ENCODE measurements at places on chromosomes 2 and 18.

DNA sequence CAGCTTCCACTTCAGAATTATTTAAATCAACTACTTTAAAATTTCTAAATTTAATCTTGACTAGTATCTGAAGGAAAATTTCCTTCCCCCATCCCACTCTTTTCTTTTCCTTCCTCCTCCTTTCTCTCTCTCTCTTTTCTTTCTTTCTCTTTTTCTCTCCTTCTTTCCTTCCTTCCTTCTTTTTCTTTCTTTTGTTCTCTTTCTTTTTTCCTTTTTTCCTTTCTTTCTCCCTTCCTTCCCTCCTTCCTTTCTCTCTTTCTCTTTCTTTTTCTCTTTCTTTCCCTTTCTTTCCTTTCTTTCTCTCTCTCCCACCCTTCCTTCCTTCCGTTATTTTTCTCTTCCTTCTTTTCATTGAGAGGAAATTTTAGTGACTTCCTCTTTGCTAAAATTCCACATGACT, 132.0 kb upstream of the CDH19 start:
- no peak for DNase-seq

DNA sequence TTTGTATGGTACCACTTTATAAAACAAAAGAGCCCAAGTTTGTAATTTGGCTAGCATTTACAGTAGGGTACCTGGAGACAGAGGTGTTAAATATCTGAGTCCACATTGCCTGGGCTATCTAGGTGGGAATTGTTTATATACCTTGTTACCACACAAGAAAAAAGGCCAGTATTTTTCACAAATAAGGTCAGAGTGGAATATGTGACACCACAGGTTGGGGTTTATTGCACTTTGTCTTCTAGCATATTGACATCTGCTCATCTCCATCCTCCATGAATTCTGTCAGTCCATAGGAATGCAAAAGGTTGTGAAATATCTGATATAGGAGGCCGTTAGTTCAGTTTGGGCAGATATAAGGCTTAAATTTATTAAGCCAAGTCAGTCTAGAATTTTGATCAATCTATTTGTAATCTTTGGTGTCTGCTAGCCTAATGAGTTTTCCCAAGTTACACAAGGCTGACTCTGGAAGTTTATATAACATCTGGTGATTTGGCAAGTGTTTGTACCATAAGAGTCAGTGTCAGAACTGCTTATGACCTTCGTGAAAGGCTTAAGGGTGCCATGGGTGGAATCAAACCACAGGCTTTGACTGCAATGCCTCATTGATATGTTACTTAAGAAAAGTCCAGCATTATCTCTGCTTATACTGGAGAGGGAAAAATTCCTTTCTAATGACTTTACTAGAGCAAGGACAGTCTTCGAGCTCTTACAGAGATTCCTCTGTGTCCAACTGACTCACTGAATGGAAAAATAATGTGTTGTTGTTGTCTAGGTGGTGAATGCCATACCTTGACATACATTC, 11.3 kb upstream of the DPP4 start:
- peak; percentile 46 for DNase-seq

DNA sequence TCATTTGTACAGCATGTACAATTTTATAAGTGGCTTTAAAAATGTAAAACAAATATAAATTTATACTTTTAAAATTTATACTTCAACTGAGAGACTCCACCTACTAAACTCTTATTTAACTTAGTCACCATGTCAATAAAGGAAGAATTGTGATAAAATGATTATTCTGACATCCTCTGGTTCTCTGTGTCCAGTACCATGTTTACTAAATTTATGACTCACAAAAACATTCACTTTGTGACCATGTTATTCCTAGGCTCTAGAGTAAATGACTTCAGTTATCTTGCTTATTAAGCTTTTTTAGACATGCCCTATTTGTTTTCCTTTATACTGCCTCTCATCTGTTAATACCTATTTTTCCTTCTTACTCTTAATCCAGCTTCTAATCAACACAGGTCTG, 959.6 kb upstream of the SLC39A10 start:
- DNase-seq, result no peak

DNA sequence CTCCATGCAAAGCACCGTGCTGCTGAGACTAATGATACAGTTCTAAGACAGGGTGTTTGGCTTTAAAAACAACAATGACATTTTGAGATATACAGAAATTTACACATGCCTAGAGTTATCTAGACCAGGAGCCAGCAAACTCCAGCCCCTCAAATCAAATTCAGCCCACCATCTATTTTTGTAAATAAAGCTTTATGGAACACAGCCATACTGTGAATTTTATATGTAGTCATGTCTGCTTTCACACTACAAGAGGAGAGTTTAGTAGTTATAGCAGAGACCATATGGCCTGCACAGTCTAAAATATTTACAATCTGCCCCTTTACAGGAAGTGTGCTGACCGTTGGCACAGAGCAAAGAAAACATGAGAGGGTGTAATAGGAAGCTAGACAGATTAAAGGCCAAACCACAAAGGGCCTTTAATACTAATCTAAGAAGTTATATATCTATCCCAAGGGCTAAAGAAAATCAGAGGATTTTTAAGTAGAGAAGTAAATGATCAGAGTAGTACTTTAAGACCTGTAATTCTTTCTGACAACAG, 39.4 kb downstream of the NBAS start:
- no peak for DNase-seq

- no peak for DNase-seq
Observed at GRCh38 chr2:140551287-140551686, 1579.5 kb downstream of the LRP1B start.

- DNase-seq, result no peak
Observed at GRCh38 chr18:73693091-73693490, 454.5 kb downstream of the FBXO15 start.

DNA sequence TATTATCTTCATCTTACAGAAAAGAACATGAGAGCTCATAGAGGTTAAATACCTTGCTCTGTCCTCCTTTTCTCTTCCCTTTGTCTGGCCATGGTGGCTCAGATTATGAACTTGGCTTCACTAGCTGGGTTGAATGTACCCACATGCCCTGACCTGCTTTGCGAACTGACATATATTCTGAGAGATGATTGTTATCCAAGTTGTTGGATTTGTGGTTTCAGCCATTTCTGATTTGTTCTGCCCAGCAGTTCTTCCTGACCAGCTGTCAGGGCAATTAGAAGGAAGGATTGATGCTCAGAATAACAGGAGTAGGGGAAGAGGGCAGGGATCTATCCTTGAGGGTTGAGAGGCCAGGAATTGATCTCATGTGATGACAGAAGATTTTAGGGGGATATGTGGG, 236.8 kb upstream of the FAM98A start:
- no peak for DNase-seq

GRCh38 chr2:111634050-111634794, 249.8 kb downstream of the ANAPC1 start:
- no peak for DNase-seq

DNA sequence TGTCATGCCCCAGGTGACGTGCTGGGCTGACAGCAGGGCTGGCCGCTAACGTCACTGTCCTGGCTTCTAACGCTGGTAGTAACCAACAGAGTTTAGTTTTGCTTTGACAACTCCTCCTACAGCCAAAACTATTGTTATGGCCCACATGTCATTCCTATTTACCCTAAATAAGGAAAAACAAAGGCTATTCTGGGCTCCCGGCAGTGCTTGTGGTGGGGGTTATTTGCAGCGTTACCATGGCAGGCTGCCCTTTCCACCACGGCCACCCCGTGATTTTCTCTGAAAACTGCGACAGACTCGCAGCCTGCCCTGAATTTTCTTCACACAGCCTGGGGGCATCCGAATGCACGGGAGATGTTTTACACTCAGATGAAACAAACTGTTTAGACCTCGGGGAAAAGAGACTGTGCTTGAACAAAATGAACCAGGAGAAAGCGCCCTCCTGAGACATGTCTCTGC, 115.2 kb downstream of the FAM210A start:
- no peak for DNase-seq

DNA sequence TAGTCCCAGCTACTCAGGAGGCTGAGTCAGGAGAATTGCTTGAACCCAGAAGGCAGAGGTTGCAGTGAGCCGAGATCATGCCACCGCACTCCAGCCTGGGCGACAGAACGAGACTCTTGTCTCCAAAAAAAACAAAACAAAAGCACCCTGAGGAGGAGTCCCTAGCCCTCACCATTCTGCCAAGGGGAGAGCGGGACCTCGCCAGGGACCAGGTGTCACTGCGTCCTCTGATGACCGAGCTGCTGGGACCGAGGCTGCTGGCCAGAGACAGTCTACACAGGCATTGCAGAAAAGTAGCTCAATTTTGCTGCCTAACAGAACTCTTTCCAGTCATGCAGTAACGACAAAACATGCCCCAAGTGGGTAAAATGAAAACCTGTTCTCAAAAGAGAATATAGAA, 18.4 kb downstream of the NCK2 start:
- no peak for DNase-seq

DNA sequence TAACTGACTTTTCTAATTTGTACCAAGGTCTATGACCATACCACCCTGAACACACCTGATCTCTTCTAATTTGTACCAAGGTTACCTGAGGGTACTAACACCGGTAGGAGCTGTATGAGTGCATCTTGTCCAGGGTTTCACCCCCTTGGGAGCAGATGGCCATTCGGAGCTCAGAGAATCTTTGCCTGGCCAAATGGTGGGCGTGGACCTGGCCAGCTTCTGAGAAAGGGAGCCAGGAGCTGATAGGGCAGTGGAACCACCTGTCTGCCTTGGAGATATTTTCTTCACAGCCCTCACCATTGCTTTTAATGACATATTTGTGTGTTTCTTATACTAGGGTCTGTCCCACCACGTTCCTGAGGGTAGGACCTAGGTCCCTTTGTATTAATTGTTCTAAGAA, 188.9 kb downstream of the LDLRAD4 start:
- DNase-seq, result no peak

- no peak for DNase-seq
Observed at GRCh38 chr2:46344706-46345105, 47.5 kb downstream of the EPAS1 start.

- no peak for DNase-seq
Observed at GRCh38 chr2:108949316-108950239, 39.4 kb downstream of the EDAR start.

DNA sequence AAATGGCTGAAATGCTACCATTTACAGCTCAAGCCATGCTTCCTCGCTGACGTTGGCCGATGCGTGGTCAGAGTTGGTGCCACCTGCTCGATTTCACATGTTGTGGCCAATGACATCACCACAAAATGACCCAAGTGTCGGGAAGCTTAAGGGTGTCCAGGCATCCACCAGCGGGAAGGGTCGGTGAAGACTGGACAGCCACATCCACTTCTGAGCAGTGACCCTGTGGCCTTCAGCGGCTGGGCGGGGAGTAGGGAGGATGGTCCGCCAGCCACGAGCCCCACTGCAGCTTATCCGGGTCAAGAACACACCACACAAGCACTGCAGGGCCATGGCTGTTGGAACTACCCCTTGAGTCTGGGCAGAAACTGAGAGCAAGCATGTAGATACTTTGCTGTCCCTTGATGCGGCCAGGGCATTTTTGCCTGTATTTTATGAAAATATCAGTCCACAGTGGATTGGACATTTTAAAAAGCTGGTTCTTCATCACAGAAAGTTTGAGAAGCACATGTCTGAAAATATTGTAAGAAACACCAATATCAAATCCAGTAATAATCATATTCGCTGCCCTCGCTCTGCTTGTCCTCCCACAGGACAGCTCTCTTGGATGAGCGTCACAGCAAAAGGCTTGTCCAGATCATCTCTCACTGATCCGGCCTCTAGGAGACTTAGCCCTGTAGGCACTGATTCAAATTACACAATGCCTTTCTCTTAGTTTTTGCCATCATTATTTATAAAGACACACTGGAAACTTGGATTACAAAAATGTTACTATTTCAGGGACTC, 174.0 kb downstream of the TWIST2 start:
- no peak for DNase-seq

- DNase-seq, result peak; percentile 83
Observed at GRCh38 chr2:48738806-48739205, 16.7 kb downstream of the LHCGR start.

- DNase-seq, result no peak
Observed at GRCh38 chr18:63317556-63317946, 2.0 kb downstream of the BCL2 start.

All from HS-27A (cell line).